ENCODE measurements at places on chromosomes 7 and 10.
A peak's percentile ranks its signal among the peaks of the same experiment; 100 is the strongest.

DNA sequence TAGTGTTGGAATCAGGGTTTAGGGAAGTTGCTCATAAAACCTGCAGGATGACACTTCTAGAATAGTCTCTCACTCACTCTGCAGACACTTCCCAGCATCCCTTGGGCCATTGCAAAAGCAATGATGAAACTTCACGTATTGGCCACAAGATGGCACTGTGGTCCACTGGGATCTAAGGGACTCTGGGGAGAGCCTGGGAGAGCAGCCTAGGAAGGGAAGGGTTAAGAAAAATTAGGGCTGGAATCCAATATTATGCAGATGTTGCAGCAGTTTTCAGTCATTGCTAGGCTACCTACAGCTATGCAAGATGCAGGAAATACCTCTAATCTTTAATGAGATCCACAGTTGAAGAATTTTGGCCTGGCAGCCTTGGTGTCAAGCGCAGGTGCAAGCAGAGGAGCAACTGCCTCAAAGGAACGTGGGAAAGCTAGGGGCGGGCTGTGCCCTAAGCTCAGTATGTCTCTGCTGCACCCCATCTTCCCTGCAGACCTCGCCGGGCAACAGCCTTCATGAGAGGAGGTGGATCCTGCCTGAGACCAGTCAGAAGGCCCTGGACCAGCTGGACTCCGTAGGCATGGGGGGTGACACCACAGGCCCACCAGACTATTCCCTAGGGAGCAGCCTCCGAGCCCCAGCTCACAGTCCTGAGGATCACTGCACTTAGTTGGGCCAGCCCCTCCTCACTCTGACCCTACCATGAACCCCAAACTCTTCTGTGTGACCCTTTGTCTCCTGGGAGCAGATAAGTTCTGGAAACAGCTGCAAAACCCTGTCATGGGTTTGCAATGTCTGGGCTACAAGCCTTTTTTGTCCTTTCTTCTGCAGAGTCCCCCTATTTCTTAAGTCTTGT lies 127.9 kb upstream of the PRSS58 start:
- peak; percentile 45 for DNase-seq

DNA sequence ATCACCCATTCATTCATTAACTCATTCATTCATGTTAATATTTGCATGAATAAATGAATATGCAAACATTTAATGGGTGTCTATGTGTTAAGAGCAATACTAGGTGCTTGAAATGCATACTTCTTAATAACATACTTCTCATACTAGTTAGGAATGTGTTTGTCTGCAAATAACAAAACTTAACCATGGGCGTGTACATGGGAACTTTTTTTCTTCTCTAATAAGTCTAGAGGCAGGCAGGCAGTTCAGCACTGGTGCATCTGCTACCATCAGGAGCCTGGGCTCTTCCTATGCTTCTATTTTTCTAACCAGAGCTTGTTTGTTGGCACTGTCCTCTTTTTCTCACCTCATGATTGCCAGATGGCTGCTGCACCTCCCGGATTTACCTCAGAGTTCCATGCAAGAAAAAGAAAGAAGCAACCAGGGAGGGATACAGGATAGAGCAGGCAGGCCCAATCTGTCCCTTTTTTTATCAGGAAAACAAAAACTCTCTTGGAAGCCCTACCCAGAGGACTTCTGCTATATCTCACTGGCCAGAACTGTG lies 22.7 kb downstream of the CDHR3 start:
- no peak for DNase-seq

DNA sequence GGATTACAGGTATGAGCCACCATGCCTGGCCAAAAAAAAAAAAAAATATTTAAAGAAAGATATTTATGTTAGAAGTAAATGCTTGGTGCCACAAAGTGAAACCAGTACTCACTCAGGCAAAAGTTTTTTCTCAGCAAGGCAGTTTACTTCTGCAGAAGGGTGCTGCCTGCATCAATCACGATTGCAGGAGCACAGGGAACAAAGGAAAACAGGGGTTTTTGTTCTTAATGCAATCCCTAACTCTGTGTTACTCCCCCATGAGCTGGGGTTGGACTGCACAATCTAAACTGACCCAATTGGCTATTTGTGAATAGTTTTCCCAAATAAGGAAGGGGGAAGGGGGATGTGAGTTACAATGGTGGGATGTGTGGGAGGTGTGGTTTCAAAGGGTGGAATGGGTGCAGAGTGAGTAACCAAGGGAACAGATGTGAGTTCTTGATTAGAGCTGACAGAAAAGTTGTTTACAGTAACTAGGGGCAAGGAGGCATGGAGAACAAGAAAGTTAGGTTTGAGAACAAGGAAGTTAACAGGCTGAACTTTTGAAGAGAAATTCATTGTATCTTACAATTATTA lies 255.4 kb downstream of the TYW1 start:
- no peak for DNase-seq

- no peak for DNase-seq
Observed at GRCh38 chr7:39921506-39922175, 28.4 kb upstream of the CDK13 start.

DNA sequence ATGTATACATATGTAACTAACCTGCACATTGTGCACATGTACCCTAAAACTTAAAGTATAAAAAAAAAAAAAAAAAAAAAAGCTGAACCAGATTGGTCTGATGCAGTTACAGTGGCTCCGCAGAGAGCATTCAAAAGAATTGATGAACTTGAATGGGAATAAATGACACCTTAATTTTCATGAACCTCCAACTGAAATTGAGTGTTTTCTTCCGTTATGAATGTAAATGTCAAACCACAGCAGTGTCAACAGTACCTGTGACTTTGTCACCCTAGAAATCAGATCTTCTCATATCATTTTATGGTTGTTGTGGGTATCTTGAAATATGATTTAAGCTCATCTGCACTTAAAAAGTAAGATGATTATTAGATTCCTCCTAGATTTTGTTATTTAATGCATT lies 32.7 kb upstream of the SRGN start:
- DNase-seq: no peak

- DNase-seq: no peak
Observed at GRCh38 chr7:111588065-111588433, 25.8 kb upstream of the IMMP2L start.

DNA sequence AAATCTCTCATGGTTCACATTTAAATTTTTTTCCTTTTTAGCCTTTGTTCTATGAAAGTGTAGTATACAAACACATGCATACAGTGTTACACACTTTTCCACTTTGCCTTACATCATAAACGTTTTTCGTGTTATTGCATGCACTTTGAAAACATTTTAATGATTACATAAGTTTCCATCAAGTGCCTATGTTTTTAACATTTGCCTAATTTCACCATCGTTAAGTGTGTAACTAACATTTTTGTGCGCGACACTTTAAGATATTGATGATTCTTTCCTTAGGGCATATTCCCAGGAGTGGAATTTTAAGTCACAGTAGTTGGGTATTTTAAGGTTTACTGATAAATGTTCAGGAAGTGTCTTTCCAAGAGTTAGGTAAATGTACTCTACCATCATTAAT lies 1.5 kb upstream of the FRAT2 start:
- DNase-seq: no peak

GRCh38 chr10:89351780-89352597 lies 24.2 kb downstream of the IFIT3 start:
- no peak for DNase-seq

GRCh38 chr7:90817151-90817550 lies 221.0 kb downstream of the CDK14 start:
- no peak for DNase-seq

DNA sequence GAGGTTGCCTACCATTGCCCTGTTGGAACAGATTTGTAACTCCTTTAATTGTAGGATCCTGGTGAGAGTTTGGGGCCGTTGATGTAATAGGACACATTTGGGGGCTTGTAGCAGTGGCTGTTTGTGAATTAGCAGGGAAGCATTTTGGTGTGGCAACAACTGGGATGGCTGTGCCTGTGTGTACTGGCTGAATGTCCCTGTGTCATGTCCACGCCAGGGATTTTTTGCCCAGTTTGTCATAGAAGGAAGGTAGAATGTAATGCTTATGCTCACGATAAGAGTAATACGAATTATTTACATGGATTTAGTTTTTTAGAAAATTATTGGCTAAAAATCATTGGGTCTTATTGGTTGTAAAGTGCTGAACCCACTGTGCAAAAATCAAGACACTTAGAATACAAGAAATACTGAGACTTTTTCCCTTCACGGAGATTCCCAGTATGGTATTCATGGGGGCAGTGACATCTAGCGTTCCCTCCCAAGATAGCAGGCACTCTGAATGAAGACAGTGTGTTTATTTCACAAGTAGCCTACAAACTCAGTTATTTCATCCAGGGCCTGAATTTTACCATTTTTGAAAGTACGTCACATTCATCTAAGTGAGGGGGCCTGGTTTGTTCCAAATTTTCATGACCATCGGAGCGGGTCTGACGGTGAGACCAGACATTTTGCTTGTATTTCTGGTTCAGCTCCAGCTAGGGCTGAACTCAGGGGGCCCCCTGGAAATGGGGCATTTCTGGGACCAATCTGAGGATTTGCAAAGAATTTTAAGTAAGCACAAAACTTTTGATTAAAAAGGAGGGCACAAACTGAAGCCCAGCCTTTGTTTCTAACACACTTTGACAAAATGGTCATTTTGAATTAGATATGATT lies 74.7 kb downstream of the CACNB2 start:
- no peak for DNase-seq

GRCh38 chr7:127375631-127376030 lies 16.9 kb downstream of the ZNF800 start:
- no peak for DNase-seq

DNA sequence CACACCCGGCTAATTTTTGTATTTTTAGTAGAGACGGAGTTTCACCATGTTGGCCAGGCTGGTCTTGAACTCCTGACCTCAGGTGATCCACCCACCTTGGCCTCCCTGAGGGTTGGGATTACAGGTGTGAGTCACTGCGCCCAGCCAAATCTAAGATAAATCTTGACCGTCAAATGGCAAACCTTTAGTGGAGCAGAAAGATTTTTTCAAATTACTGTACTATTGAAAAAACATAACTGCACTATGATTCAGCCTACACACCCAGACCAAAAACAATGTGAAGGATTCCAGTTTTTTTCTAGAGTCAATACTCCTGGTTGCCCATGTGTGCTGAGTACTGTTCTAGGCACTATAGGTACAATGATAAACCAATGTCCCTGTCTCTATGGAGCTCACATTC lies 33.9 kb upstream of the SVIL start:
- no peak for DNase-seq

GRCh38 chr7:129855234-129855673 lies 97.5 kb downstream of the UBE2H start:
- DNase-seq: no peak

DNA sequence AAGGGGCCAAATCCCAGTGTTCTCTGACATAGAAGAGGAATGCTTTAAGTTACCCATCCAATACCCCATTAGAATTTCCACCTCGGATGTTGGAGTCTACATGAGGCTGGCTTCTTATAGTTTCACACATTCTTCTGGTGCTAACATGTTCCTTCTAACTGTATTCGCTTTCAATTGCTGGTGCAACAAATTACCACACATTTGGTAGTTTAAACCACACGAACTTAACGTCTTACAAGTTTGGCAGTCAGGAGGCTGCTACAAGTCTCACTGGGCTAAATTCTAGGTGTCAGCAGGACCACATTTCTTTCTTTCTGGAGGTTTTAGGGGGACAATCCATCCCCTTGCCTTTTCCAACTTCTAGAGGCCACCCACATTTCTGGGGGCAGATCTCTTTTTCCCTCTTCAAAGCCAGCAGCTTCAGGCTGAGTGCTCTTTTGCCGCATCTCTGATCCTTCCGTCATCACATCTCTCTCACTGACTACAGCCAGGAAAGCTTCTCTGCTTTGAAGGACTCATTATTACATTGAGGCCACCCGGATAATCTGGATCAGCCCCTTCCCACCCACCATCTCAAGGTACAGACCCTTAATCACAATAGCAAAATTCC lies 5.1 kb upstream of the MACC1 start:
- DNase-seq: no peak

DNA sequence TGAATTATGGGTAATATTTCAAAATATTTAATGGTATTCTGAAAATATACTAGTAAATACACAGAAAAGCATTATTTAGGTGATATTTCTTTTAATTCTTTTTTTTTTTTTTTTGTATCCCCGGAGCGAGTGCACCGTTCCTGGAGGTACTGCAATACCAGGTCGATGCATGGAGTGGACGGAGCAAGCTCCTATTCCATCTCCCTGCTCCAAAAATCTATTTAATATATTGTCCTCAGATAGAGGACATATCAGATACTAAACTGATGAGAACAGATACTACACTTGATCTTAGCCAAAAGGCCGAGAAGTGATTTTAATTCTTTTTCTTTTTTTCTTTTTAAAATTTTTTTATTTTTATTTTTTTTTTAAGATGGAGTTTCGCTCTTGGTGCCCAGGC lies 10.8 kb downstream of the BTRC start:
- DNase-seq: no peak

- DNase-seq: no peak
Observed at GRCh38 chr10:74901301-74901700, 74.9 kb downstream of the KAT6B start.

- no peak for DNase-seq
Observed at GRCh38 chr10:32159264-32159663, 103.0 kb upstream of the KIF5B start.

GRCh38 chr10:33434933-33435332 lies 100.5 kb upstream of the NRP1 start:
- DNase-seq: no peak

DNA sequence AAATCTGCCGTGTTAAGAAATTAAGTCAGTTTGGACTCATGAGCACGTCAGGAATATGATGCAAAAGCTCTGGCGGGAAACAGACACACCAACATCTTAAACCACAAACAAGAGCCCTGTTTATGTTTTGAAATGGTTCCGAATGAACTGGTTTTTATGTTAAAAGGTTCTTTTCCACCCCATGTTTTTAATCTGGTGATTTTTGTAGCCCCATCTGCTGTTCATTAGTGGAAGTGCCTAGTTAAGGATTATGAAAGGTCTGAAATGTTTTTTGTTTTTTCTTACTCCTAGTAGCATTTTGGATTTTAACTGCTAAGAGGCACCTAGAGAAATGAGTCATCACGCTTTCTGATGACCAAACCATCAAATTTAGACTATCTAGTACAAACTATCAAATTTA lies 404.1 kb upstream of the MKI67 start:
- no peak for DNase-seq

GRCh38 chr7:20132585-20132984 lies 84.6 kb downstream of the MACC1 start:
- DNase-seq: no peak
